AG10803 (cell line): ENCODE measurements at places on chromosomes 1 and 21.
A peak's percentile ranks its signal among the peaks of the same experiment; 100 is the strongest.

DNA sequence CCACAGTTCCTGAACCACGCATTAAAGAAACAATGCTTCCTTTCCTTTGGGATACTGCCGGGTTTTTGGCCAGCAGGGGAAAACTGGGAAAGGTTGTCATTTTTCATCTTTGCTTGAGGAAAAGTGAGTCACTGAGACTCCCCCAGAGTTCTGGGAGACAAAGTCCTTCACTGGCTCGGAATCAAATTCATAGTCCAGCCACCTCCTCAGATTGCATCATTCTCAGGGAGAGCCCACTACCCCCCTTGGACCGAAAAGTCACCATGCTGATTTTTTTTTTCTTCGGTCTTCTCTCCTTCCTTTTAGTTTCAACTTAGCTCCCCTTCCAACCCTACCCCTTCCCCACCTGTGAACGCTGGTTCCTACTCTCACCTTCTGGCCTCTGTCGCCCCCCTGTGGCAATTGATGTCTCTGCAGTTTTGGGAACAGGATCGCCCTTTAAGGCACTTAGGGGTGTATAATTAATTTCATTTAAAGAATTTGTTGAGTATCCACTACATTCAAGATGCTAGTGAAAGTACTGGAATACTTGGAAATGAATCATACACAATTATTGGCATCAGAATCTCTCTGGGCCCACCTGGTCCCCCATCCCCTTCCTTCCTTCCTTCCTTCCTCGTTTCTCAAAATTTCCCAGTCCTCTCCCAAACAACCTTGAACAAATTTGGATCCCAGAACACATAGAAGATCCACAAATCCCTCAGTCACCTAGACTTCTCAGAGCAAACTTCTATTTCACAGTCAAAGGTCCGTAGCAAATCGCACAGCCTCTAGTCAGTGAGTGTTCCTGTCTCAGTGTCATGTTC lies 6.9 kb downstream of the ACKR1 start:
- no peak for DNase-seq

- no peak for DNase-seq
These were observed 216.8 kb upstream of the CXADR start for GRCh38 chr21:17295997-17296396.

DNA sequence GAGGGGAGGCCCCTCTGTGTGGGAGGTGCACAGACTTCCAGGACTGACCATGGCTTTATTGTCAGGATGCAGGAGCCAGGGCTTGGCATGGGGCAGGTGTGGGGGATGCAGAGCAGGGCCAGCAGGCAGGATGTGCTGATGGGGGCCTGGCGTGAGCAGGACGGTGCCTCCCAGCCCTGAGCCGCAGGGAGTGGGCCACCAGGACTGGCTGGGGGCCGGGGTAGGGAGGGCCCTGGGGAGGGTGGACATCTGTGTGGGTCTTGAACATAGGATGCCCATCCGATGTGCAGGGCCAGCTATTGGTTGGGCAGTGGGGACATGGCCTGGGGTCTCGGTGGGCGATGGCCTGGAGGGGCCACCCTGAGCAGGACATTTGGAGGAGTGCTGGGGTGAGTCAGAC lies 15.6 kb downstream of the PRMT2 start:
- no peak for DNase-seq

DNA sequence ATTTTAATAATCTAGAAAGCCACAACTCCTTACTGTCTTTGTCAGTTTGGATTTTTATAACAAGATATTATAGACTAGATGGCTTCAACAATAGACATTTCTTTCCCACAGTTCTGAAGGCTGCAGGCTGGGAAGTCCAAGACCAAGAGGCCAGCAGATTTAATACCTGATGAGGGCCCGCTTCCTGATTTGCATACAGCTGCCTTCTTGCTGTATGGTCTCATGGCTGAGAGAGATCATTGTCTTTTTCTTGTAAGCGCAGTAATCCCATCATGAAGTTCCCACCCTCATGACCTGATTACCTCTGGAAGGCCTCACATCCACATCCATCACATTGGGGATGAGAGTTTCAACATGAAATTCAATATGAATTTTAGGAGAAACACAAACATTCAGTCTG lies 9.8 kb downstream of the RPS6KC1 start:
- DNase-seq = no peak

DNA sequence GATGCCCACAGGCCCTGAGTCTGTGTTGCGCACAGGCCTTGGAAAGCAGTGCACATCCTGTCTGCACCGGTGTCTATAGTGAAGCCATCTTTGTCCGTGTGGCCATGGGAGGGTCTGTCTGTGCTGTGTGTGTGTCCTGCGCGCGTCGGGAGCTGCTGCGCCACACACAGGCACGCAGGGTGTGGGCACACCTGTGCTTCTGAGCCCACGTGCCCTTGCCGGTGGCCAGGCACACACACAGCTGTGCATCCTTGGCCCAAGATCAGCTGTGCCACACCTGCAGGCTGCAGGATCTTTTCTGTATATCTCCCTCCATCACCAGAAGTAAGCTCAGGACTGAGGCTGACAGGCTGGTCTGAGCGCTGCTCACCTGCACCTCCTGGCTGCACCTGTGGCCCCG lies 3.2 kb upstream of the SAMD11 start:
- DNase-seq = no peak

- DNase-seq = peak; percentile 43
These were observed 16.9 kb upstream of the DMRTB1 start for GRCh38 chr1:53442299-53442698.

DNA sequence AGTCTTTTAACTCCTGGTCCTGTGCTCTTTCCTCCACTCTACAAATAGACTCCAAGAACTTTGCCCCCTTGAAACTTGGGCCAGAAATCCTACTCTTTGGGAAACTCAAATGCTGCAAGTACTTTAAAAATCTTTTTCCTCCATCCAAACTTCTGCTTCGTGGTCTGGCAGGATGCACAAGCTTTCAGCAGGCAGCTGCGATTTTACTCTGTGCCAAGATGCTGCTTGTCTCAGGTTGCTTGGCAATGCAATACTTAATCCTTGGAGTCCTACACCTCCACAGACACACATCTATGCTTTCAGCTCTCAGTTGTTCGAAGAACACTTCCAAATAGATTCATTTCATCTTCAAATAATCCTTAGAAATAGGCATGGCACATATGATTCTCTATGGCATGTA lies 435.3 kb upstream of the USP24 start:
- DNase-seq = peak; percentile 44

- no peak for DNase-seq
These were observed 17.5 kb upstream of the SUCO start for GRCh38 chr1:172515436-172515835.

GRCh38 chr1:31570906-31571305 lies 5.4 kb upstream of the TINAGL1 start:
- peak; percentile 43 for DNase-seq

DNA sequence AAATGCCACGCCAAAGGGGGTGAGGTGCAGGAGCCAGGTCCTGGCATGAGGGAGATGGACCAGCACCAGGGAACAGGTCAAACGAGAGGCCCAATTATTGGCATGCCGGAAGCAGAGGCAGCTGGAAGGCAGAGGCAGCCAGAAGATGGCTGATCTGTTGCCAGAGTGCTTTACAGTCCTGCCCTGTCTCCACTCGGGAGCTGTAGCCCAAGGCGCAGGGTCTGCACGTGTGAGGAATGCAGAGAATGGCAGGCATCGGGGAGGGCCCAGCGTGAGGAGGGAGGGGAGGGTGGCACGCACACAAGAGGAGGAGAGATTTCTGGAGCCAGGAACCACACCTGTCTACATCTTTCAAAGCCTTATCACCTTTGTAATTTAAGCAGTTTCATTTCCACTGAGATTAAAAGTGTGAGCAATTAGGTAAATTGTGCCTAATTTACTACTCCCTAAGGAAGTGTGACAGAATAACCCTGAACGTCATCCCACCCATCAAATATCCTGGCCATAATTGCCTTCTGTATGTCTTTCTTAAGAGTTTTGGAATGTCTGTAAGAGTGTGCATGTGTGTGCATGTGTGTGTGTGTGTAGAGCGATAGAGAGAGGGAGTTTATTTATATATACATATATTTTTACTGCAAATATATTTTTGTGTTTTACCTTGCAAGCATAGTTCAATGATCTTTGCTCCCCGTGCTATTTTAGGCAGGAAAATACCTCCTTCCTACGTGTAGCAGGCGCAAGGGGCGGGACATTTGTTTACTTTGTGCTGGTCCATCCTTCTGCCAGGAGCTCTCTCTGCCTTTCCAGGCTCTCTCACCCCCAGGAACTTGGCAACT lies 125.5 kb upstream of the SERBP1 start:
- no peak for DNase-seq

DNA sequence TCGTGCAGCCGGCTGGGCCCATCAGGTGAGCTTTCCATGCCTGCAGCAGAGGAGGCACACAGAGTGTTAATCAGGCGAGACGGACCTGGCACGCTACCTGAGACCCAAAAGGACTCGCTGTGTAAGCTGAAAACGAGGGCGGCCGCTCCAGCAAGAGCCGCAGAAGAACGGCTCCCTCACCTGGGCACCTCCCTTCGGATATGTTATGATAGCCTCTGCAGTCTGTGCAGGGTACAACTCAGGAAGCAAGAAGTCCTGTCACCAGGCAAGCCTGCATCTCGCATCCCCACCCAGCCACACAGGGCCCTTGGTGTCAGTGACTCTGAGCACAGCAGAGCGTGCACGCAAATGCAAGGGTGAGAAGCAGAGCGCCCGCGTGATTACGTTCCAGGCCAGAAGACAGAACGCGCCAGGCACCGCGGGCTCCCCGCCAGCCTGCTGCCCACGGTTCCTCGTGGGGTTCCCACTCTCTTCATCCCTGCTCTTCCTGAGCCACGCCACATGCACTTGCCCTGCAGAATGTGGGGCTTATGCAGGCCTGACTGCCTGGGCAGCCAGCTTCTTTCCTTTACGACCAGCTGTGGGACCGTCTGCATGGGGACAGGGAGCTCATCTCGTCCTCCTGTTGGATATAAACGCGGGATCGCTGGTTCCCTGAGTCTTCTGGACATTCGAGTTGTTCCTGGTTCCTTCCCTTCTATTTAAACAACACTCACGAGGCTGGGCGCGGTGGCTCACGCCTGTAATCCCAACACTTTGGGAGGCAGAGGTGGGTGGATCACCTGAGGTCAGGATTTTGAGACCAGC lies 20.2 kb upstream of the LRRC47 start:
- no peak for DNase-seq

GRCh38 chr1:228870041-228870713 lies 134.9 kb downstream of the RHOU start:
- DNase-seq = no peak

GRCh38 chr1:248703674-248704073 lies 1.1 kb upstream of the OR14I1 start:
- DNase-seq = no peak

DNA sequence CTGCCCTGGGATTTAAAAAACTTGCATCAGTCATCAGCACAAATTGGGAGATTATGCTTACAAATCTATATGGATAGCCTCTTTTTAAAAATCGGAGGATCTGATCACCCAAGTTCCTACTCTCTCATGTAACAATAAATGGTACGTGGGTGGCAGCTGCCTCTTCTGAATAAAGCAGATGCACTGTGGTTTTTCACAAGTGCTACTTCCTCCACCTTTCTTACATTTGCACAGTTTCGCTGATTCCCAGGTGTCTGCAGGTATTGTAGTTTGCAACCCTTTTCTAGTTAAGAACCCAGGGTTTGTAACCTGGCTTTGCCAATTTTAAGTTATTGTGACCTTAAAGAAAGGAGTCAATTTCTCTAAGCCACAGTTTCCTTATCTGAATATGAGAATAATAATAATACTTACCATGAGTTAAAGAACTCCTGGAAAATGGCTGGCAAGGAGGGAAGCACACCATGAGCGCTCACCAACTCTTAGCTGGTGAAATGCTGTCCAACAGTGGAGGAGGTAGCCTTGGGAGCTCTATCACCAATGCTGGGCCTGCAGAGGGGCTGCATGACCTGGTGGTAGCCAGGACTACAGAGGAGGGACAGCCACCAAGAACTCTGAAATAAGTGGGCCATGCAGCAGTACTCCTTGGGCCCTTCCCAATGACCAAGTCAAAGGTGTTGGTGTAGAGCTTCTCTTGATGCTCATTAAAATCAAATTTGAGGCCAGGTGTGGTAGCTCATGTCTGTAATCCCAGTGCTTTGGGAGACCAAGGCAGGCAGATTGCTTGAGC lies 30.2 kb upstream of the KCNA2 start:
- no peak for DNase-seq

GRCh38 chr1:223629126-223629457 lies 36.4 kb downstream of the CAPN8 start:
- DNase-seq = no peak

- DNase-seq = no peak
These were observed 20.4 kb downstream of the WNT4 start for GRCh38 chr1:22122273-22123070.

- no peak for DNase-seq
These were observed 163.0 kb downstream of the KAZN start for GRCh38 chr1:14761291-14762153.

DNA sequence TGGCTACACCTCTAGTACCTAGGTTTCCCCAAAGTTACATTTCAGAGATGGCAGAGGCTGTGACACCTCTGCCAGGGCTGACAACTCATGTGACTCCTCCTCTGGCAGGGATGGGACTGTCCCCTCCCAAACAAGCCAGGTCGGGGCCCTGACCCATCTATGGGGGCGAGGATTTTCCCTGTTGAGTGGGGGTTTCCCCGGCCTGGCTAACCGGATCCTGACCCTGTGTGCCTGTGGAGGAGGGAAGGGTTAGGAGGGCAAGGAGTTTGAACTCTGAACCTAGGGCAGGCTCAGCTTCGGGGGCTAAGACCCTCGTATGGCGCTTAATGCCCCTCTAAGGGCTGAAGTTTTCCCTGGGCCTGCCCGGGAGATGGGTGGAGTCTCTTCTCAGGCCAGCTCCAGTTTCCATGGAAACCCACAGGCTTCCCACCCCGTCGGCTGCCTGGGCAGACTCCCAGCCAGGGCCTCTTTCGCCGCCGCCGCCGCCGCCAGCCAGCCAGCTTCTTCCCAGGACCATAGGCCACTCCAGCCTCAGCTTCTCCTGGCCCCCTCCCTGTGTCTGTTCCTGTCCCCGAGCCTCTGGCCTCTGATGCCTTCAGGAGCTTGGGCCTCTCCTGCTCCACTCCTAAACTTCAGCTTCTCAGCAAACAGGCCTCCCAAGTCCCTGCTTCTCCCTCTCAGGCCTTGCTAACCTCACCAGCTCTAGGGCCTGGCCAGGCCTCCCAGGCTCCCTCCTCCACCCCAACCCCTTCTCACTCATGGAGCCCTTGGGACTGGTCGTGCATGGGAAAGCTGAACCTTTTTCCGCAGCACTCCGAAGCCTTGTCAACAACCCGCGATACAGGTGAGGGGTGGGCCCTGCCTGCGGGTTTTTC lies at the start of gene BTBD19:
Gene BTBD19 (plus strand): TSS at position 461 of the 875 bp plus-strand sequence. CDS start 298 bp downstream, at position 759.
- peak; percentile 96 for DNase-seq

GRCh38 chr1:103584537-103584936 lies 13.1 kb downstream of the AMY2B start:
- DNase-seq = no peak
